ENCODE measurements at places on chromosomes 5 and 9.
A peak's percentile ranks its signal among the peaks of the same experiment; 100 is the strongest.

GRCh38 chr9:124343533-124344290 is 71.5 kb downstream of the PSMB7 start:
- no peak for DNase-seq

DNA sequence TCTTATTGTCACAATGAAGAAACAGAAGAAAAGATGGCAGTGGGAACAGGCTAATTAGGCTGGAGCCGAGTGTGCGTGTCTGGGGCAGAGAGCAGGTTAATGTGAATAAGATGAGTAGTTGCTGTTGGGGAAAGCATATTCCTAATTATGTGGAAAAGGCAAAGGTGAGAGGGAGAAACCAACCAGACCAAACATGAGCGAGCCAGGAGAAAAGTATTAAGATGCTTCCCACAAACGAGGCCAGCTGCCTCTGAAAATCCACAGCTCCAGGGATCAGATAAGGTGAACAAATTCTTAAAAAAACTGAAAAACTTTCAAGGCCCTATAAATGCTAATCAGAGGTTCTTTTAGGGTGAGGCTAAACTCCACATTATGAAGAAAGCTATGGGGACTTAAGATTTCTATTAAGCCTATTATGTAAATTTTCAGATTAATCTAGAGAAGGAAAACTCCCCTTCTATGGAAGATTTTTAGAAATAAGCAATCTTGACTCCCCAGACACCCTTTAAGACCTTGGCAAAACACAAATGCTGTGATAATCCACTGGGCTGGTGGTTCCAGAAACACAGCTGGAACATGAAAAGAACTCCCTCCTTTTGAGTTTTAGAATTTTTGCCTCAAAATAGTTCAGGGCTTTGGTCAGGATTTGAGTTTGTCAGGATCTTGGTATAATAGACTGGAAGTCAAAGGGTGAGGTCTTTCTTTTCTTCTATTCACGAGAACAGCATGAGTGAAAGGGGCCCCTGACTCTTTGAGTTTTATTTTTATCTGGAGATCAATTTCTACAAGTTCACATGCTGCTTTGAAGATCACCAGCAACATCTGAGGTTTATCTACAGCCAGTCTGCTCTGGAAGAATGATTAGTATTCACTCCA is 238.1 kb downstream of the SPOCK1 start:
- no peak for DNase-seq

GRCh38 chr5:10469253-10470050 is 27.8 kb downstream of the ROPN1L start:
- no peak for DNase-seq

DNA sequence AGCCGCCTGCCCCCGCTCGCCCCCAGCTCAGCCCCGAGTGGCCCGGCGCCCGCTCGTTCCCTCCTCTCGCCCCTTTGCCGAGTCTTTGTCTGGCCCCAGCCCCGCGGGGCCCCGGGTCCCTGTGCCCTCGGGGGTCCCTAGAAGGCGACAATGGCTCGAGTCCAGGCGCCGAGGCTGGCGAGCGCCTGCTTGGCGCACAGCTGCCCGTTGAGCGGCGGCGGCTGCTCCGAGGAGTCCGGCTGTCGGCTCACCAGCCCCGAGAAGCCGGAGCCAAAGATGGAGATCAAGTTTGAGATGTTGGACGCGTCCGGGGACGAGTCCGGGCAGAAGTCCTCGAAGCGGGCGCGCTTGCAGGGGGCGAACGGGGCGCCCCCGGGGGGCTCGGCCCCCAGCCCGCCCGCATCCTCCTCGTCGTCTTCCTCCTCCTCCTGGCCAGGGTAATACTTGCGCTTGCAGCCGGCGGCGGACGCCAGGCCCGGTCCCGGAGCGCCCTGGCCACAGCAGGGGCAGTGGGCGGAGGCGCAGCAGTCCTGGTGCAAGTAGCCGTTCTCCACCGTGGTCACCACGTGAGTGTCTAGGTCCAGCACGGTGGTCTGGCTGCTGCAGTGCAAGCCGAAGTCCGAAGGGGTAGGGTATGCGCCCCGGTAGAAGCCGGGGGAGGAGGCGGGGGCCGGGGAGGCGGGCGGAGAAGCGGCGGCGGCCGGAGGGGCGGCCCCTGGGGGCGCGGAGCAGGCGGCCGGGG is 1.2 kb downstream of the IER5L start:
- DNase-seq, result peak; percentile 7

- peak; percentile 19 for DNase-seq
These were observed 1.1 kb downstream of the LARP1 start for GRCh38 chr5:154756009-154756867.

- no peak for DNase-seq
These were observed 902.3 kb downstream of the EFNA5 start for GRCh38 chr5:106768392-106768791.

- DNase-seq, result no peak
These were observed 12.9 kb downstream of the TLE4 start for GRCh38 chr9:79584655-79584982.

DNA sequence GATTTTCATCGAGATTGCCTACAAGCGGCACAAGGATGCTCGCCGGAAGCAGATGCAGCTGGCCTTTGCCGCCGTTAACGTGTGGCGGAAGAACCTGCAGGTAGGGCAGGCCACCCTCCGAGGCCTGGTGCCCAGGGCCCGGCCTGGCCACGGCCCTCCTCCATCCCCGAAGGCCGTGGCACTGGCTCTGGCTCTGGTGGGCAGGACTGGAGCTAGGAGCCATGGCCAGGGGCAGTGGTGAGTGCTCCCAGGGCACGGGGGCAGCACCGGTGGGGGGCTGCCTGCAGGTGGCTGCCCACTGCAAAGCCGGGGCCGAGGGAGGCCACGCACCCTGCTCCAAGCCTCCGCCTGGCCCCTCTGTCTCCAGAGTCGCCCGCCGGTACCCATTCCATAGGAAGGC is 6.0 kb downstream of the LRRC26 start:
- DNase-seq, result no peak

- DNase-seq, result no peak
These were observed 31.6 kb downstream of the TAF11L14 start for GRCh38 chr5:17665836-17666235.

DNA sequence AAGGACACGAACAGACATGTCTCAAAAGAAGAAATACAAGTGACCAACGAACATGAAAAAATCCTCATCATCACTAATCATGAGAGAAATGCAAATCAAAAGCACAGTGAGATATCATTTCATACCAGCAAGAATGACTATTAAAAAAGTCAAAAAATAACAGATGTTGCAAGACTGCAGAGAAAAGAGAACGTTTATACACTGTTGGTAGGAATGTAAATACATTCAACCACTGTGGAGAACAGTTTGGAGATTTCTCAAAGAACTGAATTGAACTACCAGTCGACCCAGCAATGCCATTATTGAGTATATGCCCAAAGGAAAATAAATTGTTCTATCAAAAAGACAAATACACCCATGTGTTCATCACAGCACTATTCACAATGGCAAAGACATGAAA is 45.7 kb downstream of the FXN start:
- DNase-seq, result no peak

DNA sequence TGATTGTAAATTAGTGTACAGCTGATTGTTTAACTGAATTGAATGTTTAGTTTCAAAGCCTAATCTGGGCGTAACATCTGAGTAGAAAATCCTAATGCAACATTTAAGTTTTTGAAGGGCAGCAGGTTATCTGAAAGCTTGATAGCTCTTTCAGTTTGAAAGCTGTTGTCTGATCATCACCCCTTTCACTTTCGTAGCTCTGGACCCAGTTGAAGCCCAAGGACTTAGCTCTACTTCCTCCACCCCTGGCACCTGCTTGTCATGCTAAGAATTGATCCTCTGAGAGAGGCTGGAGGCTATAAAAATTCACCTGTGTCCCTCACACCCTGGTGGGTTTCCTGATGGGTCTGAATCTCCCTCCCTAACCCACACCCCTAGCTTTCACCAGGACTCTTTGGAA is 86.0 kb downstream of the ZFAND5 start:
- DNase-seq, result no peak

GRCh38 chr5:154970759-154971158 is 29.9 kb downstream of the MRPL22 start:
- no peak for DNase-seq

DNA sequence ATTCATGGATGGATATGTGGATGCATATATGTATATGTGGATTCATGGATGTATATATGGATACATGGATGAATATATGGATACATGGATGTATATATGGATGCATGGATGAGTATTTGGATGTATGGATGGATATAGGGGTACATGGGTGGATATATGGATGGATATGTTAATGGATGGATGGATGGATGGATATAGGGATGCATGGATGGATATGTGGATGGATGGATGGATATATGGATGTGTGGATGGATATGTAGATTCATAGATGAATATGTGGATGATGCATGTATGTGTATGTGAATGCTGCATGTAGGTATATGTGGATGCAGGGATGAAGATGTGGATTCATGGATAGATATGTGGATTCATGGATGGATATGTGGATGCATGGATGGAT is 53.4 kb upstream of the SYNPO start:
- DNase-seq, result no peak

DNA sequence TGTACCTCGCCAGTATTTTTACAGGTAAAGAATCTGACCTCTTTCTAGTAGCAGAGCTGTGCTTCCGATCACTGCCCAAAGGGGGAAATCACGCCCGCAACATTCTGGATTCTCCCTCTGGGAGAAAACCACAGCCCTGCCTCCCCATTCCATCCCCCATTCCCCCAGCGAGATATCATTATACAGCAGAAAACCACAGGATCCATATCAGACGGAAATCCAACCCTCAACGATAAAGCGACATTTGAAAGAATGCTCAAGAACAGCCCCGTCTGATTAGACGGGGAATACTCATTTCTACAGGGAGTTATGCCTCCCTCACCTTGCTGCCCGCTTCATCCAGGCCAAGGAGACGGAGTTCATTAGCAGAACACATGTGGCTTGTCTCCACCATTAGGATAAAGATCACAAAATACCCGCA is 172.8 kb downstream of the COL23A1 start:
- no peak for DNase-seq

DNA sequence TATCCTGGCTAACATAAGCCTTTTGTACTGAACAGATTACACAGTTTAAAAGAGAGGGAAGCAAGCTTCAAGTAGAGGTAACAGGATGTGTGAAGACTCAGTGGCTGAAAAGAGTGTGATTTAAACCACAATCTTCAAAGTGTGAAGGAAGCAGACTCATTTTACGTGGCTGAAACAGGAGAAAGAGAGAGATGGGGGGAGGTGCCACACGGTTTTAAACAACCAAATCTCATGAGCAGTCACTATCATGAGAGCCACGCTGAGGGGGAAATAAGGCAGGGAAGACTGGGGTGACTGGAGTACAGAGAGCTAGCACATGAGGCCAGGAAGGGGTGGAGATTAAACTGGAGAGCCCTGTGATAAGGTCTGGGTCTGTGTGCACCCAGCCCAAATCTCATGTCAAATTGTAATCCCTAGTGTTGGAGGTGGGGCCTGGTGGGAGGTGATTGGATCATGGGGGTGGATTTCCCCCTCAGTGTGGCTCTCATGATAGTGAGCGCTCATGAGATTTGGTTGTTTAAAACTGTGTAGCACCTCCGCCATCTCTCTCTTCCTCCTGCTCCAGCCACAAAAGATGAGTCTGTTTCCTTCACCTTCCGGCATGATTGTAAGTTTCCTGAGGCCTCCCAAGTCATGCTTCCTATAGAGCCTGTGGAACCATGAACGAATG is 318.6 kb upstream of the CD180 start:
- DNase-seq, result no peak

DNA sequence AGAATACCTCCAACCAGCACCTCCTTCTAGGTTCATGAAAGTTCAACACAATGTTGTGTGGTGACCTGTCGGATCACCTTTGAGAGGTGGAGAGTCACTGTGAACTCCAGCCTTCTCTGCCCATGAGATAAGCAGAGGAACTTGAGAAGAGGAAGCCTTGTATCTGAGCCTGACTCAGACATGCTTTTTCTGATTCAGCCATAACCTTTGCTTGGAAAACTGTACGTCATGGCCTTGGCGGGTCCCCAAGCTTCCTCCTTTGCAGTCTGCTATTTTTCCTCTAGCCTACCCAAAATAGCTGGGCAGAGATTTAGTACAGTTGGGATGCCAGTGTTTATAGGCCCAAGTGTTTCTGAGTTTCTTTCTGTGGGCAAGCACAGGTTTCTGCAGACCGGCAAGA is 274.7 kb downstream of the CETN3 start:
- no peak for DNase-seq

DNA sequence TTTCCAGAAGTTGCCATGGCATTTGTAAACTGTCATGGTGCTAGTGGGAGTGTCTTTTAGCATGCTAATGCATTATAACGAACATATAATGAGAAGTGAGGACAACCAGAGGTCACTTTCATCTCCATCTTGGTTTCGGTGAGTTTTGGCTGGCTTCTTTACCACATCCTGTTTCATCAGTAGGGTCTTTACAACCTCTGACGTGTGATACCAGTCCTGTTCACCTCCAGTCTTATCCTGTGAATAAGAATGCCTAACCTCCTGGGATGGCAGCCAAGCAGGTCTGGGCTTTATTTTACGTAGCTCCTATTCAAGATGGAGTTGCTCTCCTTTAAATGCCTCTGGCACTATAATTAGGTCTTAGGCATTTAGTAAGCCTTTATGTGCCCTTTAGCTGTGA is 20.4 kb upstream of the RFK start:
- DNase-seq, result no peak

GRCh38 chr5:160240350-160240749 is 11.0 kb downstream of the FABP6 start:
- DNase-seq, result no peak

GRCh38 chr5:95709967-95710650 is 21.0 kb upstream of the RHOBTB3 start:
- no peak for DNase-seq

- DNase-seq, result no peak
These were observed 2034.6 kb upstream of the ACO1 start for GRCh38 chr9:30349526-30350513.

DNA sequence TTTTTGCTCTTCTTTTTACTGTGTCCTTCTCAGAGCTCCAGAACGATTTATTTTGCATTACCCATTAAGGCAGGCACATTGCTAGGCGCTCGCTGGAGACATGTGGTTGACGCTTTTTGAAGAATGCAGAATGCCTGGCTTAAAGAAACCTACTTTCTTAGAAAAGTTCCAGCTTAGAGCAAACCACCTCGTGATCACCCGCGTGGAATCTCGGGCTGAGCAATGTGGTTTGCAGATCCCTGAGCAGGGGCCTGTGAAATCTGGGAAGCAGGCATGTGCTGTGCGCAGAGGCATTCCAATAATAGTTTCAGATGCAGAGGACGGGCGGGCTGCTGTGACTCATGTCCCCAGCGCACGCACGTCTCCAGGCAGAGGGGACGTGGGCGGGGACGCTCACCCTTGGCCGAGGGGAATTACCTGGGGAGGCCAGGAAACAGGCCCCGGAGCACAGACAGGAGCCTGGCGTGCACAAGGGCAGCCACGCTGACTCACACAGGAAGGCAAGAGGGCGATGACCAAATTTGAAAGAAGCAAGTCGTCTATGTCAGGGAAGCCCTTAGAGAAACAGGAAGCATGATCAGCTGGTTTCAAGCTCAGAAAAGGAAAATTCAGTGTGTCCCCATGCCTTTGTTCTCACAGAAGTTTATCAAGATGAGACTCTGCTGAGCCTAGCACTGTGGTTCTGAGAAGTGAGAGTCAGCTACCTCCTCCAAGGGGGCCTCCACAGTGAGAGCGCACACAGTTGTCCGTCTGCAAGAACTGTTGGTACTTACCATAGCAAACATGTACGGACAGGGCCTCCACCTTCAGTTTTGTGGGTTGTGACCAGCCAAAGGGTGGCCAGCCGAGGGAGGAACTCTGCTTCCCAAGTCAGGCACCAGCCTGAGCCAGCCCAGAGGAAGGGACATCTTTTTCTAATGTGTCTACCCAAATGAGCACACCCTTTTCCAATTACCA is 218.6 kb downstream of the PIK3R1 start:
- peak; percentile 95 for DNase-seq

GRCh38 chr9:23220957-23221356 is 605.1 kb downstream of the ELAVL2 start:
- DNase-seq, result no peak
